ENCODE measurements at places on chromosomes 12 and 14.

GRCh38 chr14:55329999-55330710 lies 58.9 kb downstream of the FBXO34 start:
- no peak for DNase-seq

- DNase-seq, result no peak
Observed at GRCh38 chr12:47818467-47819137, 1.1 kb downstream of the HDAC7 start.

- no peak for DNase-seq
Observed at GRCh38 chr14:100350276-100350926, 27.3 kb downstream of the SLC25A47 start.

DNA sequence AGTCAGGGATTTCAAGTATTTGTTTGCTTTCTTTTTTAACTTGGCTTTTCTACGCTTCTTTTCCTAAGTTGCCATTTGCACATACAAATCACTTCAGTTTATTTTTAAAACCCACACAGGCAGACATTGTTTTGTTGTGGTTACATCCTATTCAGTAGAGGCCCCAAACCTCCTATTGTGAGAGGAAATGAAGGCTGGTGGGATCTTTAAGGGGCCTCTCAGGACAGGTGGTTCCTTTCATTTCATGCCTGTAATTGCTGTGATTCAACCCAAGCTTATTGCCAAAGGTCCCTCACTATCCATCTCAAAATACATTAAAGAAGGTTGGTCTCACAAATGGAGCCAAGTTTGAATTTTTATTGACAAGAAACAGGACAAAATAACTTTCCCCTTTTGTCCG lies 257.1 kb downstream of the ADAMTS20 start:
- DNase-seq, result no peak

DNA sequence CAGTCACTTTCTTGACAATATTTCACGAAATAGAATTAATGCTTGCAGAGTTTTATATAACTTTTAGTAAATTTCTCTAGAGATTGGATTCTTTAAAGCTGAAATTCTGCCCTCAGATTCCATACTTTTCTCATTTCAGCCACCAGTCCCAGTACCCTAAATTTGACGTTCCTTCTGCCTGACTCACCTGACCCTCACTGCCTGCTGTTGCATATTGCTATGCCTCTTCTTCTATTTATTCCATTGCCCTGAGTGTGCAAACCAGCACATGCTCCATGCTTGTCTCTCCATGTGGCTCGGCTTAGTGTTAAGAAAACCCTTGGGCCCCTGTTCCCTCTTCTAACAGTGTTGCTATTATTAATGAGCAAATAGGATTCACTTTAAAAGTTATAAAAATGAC lies 533.3 kb downstream of the LRFN5 start:
- DNase-seq, result no peak

- no peak for DNase-seq
Observed at GRCh38 chr14:58571769-58572472, 65.8 kb upstream of the DACT1 start.

DNA sequence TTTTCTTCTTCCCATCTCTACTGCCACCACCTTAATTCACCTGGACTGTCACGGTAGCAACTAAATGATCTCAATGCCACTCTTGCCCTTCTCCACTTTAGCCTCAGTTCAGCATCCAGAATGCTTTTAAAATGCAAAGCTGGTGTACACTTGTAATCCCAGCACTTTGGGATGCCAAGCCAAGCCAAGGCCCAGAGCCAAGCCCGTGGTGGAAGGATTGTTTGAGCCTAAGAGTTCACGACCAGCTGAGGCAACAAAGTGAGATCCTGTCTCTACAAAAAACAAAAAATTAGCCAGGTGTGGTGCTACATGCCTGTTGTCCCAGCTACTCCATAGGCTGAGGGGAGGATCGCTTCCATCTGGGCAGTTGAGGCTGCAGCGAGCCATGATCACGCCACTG lies 5.9 kb downstream of the CIPC start:
- no peak for DNase-seq

DNA sequence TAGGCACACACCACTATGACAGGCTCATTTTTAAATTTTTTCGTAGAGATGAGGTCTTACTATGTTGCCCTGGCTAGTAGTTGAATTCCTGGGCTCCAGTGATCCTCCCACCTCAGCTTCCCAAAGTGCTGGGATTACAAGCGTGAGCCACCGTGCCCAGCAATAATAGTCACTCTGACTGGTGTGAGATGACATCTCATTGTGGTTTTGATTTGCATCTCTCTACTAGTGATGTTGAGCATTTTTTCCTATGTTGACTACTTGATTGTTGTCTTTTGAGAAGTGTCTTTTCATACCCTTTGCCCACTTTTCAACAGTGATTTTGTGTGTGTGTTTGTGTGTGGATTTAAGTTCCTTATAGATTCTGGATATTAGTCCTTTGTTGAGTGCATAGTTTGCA lies 26.3 kb downstream of the ATP2A2 start:
- DNase-seq, result no peak

DNA sequence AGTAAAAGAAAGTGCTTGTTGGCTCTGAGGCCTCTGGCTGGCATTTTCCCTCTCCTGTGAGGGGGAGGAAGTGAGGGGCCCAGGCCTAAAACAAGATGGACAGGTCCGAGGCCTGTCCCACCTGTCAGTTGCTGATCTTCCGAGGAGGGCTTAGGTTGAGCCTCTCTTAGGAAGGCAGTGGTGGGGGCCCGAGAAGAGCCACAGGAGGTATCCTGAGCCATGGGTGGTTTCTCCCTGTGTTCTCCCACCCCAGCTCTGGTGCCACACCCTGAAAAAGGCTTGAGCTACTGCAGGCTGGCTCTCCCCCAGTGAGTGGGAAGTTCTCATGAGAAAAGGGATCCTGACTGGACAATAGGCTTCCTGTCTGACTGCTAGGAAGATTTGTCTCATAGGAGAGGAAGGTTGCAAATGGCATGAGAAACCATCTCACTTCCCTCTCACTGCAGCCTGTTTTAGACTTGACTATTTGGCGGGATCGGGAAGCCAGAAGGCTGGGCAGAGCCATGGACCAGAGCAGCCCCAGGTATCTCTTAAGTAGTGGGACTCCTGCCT lies 72.1 kb upstream of the SRSF5 start:
- no peak for DNase-seq

- no peak for DNase-seq
Observed at GRCh38 chr12:91052026-91052425, 5.8 kb downstream of the KERA start.

DNA sequence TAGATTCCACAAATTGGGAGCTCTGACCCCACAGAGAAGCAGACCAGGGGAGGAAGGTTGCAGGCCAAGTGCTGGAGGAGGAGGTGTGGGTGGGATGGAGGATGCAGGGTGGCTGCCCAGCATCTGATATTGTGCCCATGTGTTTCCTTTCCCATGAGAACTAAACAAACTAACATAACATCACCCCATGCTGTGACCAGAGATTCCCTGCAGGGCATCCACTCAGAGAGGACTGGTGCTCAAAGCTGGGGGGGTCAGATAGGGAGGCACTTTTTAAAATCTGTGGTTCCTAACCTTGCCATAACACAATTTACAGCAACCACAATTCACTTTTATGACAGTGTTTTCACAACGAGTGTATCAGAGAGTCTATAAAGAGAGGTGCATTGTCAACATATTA lies 1277.6 kb downstream of the AACS start:
- no peak for DNase-seq

DNA sequence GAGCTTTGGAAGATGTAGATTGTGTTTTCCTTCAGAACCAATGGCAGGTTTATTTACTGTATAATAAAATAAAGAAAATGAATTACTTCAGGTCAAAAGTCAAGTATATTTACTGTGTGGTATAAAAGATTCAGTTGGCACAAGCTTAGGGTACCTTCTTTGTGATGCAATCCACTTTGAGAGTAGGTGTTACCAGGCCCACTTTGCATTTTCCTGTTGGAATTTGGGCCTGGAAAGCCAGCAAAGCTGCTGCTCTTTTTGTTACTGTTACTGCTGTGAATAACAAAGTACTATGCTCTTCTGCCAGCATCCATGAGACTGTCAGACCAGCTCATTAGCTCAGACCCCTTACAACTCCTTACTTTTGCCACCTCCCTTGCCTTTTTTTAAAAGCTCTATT lies 649.0 kb upstream of the SEL1L start:
- no peak for DNase-seq

GRCh38 chr12:103834942-103835341 lies 6.1 kb downstream of the NT5DC3 start:
- DNase-seq, result no peak

GRCh38 chr12:82832096-82832495 lies 145.4 kb downstream of the TMTC2 start:
- no peak for DNase-seq

GRCh38 chr14:105351920-105352851 lies 37.6 kb downstream of the PACS2 start:
- peak; percentile 83 for DNase-seq

DNA sequence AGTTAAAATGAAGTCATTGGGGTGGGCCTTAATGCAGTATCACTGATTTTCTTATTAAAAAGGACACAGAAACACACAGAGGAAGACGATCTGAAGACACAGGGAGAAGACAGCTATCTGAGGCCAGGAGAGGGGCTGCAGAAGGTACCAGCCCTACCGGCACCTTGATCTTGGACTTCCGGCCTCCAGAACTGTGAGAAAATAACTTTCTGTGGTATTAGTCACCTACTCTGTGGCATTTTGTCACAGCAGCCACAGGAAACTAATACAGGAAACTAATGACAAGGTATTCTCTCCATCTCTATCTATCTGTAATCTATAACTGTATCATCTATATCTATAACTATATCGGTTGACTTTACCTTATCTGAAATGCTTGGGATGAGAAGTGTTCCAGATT lies 1149.5 kb downstream of the BCL11B start:
- no peak for DNase-seq

GRCh38 chr12:124940393-124941169 lies 26.1 kb upstream of the UBC start:
- no peak for DNase-seq

DNA sequence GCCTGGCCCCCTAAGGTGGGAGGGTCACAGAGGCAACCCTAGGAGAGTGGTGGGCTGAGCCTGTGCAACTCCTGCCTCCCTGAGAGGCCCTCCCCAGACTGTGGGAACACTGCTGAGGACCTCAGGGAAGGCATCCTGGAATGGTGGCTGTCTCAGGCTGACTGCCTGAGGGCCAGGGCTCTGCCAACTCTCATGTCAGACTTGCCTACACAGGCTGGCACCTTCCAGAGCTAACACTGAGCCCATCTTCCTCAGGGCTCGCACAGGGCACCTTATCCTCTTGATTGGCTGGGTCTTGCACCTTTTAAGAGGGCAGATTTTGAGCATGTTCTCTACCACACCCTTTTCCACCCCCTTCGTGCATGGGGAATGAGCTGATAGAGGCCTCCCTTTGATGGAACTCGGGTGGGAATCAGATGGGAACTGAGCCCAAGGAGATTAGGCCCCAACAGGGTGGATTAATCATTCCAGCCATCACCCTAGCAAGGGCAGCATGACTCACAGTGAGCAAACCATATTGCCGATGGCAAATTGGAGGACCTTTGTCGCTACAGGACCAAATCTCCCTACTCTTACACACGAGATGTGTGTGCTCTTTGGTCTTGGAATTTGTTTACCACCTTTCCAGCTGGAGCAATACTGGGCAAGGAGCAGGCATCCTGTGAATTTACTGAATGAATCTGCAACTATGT lies 702.8 kb downstream of the VRK1 start:
- no peak for DNase-seq

GRCh38 chr14:24098229-24098926 lies 4.3 kb downstream of the PCK2 start:
- DNase-seq, result no peak

GRCh38 chr12:128570191-128571065 lies 253.3 kb downstream of the SLC15A4 start:
- no peak for DNase-seq

GRCh38 chr12:124719231-124719630 lies 144.4 kb downstream of the SCARB1 start:
- no peak for DNase-seq

DNA sequence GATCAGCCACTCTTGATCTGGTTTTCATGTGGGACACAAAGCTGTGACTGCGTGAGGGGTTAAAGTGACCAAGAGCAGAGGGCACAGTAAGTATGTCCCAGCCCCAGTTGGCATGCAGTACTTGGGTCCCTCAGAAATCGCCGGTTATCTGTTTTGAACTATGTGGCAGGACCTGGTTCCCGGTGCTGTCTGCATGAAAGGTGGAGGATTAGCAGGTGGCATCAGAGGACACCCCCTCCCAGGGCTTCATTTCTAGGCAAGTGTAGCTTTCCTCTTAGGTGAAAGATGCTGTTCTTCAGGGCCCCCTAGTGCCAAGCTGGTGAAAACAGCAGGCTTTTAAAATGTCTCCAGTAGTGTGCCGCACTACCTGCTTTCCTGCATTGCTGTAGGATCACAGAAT lies 57.1 kb downstream of the ATG14 start:
- DNase-seq, result peak; percentile 79

DNA sequence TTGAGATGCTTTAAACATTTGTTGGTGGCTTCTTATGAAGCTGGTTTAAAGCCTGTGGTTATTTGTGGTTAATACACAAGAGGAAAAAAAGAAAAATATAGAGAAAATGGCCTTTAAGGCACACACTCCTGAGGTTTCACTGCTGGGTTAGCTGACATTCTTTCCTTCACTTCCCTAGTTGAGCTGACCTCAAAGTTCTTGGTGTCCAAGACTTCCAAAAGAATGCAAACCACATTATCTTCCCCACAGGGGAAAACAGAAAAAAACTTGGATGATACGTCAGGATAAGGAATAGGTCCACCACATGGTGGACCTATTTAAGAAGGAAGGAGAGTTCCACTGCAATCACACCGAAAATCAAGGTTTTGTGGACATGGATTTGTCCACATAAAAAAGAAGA lies 94.3 kb downstream of the SLC25A21 start:
- DNase-seq, result no peak

GRCh38 chr12:67593461-67594330 lies 54.8 kb upstream of the DYRK2 start:
- DNase-seq, result no peak

- DNase-seq, result peak; percentile 59
Observed at GRCh38 chr14:73462815-73463214, 4.5 kb upstream of the NUMB start.
